ENCODE measurements at places on chromosomes 11 and 22.

DNA sequence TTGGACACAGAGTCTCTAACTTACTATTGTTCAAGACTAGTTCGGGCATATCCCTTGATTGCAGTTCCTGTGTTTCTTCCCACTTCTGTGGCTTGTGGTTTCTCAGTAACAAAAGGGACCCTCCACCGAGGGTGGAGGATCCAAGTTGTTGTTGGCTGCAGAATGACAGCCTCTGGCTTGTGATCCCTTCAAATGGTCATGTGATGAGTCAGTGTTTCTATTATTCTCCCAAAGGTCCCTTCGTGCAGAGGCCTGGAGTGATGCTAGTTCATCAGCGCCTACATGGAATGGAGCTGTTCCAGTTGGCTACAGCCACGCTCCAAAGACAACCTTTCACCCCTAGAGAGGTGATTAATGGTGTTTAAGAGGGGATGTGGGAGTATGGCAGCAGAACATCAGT, 2.6 kb upstream of the VWCE start:
- DNase-seq, result peak; percentile 72

- no peak for DNase-seq
These were observed 18.9 kb downstream of the SNAP29 start for GRCh38 chr22:20877715-20878114.

DNA sequence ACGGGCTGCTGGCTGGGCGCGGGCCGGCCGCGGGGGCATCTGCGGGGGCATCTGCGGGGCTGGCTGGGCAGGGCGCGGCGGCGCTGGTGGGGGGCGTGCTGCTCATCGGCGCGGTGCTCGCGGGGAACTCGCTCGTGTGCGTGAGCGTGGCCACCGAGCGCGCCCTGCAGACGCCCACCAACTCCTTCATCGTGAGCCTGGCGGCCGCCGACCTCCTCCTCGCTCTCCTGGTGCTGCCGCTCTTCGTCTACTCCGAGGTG, 194 bp downstream of the DRD4 start:
- DNase-seq, result no peak

DNA sequence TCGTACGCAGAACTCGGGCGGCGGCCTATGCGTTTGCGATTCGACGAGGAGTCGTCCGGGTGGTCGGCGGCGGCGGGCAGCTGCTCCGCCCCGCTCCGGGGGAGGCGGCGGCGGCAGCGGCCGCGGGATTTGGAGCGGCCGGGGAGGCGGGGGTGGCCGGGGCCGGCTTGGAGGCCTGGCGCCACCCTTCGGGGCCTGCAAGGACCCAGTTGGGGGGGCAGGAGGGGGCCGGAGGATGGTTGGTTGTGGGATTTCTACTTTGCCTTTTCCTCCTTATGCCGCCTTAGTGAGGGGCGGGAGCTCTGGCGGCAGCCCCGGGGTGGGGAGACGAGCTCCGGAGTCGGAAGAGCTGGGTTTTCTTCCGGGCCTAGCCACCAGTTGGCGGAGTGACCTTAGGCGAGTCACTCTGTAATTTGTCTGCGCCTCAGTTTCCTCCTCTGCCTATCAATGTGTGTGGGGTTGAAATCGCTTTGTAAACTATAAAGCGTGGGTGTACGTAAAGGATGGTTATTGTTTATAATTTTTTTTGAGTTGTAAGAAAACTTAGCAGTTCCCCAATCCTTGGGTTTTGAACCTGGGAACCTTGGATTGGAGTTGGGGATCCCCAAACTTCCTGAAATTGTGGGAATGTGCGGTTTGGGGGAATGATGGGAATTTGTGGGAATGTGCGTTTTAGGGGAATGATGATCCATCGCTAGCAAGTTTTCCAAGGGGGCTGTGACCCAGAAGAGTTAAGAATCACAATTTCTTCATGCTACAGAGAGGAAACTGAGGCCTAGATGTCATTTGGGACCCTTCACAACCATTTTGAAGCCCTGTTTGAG, 679 bp downstream of the TUG1 start:
- DNase-seq, result no peak

DNA sequence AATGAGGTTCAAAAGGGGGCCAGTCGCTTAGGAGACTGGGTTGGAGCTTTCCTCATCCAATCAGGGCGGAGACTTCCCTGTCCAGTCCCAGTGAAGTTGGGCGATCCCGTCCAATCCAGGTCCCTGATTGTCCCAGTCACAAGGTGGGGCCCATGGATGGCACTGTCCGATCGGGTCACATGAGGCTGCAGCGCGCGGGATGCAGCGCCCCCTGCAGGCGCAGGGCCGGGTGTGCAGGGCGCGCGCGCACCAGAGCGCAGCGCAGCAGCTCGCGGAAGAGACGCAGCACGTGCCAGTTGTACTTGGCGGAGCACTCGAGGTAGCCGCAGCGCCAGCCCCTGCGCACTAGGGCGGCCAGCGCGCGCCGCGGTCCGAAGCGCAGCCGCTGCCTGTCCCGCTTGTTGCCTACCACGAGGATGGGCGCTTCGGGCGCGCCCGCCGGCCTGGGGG, 2.3 kb downstream of the RASL10A start:
- peak; percentile 66 for DNase-seq

- DNase-seq, result no peak
These were observed 82.4 kb downstream of the MYEOV start for GRCh38 chr11:69376155-69377028.

DNA sequence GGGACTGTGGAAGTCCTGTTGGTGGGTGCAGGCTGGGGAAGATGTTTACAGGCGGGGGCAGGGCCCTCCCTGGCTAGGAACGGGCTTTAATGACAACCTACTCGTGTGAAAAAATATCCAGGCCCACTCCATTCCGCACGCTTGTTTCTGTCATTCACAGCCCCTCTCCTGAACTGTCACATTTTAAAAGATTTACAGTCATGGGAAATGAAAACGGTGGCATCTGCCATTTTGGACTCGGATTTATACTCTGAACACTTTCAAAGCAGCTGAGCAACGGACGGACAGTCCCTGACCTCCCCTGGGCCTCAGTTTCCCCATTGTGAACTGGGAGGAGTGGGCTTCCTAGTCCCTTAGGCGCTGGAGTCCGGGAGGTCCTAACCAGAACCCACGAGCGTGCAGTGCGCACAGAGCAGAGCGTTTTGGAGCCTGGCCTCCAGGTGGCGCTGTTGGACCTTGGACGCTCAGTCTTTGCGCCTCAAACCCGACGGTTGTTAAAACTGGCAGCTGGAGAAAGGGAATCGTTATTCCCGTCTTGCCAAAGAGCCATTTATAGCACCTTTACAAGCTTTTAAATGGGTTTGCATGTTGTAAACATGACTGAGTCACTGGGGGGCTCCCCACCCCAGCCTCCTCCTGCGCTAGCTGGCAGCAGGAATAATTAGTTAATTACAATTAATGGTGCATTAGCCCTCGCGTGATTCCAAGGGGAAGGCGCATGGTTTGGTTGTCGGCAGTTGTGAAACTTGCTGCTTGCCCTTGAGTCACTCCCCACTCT, 75.3 kb downstream of the FBLN1 start:
- DNase-seq, result peak; percentile 94

GRCh38 chr22:49548356-49549202, 279.1 kb downstream of the BRD1 start:
- no peak for DNase-seq

DNA sequence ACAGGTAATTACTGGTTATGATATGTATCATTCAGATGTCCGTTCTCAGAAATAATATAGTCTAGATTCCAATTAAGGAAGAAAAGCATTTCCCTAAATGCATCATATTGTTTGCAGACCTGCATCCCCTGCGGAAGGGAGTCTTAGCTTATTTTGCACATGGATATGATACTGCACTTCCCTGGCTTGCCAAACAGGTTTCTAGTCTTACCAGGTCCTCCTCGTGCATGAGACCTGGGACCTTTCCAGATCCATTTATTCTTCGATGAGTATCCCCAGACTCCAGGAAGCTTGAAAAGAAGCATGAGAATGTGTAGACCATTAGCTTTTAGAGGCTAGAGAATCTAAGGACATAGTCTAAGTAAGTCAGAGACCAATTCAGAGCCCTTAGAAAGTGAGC, 30.6 kb downstream of the CYB5R2 start:
- DNase-seq, result no peak

DNA sequence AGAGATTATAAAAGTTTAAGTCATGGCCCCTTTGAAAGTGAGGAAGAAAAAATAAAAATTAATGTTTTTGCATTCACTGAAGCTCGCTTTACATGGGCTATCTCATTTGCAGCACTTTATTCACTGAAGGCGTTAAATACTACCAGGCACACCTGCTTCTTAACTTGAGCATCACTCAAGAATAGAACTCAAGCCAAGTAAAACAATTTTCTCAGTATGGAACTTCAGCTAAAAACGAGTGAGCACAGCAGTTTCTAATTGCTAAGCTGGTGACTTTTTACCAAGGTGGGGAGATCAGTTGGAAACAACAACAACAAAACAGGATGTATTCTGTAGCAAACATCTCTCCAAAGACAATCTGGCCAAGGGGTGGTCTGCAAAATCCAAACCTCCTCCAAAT, 405.6 kb downstream of the RAB38 start:
- DNase-seq, result no peak

GRCh38 chr22:30591191-30591587, 521 bp downstream of the PES1 start:
- DNase-seq, result no peak

DNA sequence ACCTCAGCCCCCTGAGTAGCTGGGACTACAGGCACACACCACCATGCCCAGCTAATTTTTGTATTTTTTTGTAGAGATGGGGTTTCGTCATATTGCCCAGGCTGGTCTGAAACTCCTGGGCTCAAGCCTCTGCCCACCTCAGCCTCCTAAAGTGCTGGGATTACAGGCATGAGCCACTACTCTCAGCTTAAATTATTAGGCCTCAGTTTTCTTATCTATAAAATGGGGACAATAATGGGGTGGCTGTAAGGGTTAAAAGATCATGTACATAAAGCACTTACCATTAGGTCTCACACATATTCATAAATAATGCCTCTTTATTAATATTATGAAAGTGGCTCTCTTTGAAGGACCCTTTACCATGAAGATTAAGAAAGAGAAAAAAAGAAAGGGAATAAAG, 31.5 kb upstream of the CKAP5 start:
- DNase-seq, result no peak

DNA sequence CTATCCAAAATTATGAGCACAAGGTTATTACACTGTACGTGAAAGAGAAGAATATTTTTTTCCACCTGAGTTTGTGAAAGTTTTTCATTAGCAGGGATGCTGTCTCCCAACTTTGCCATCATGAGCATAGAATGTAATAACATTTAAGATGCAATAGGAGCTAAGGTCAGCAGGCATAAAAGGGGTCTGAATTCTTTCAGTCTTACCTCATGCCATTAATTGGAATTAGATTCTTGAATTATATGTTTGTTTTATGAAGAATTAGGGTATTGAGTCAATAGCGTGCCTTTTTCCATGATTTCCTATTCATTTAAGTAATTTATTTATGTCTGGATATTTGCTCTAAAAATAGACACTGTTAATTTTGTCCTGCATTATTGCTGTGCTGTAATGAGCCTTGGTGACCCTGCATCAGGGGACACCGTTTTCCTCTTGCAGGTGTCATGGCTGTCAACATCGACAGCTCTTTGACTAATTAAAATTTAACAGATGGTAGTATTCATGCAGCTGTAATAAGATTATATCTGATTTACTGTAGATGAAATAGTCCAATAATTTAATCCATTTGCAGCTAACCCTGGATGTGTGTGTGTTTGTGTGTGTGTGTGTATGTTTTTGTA, 637.5 kb downstream of the NELL1 start:
- no peak for DNase-seq

GRCh38 chr22:47355776-47356510, 593.5 kb downstream of the TBC1D22A start:
- no peak for DNase-seq

DNA sequence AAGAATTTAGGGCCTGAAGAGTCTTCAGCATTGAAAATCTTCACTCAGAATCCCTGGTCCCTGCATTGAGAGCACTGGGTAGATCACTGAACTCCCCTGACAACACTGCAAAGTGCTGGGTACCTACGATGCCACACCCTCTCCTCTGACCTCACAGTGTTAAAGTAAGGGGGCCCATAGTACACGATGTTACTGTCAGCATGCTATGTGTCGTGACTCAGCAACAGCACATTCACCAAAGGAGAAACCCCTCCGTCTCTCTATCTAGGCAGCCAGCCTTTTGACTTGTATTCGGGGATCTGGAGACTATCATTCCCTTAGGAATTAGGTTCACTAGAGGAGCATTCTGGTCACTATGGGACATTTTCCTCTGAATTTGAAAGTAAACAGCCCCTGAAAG, 67.4 kb upstream of the PITPNB start:
- DNase-seq, result no peak

GRCh38 chr11:104917271-104918112, 19.2 kb upstream of the CASP12 start:
- DNase-seq, result no peak

GRCh38 chr11:21481255-21481654, 711.6 kb upstream of the ANO5 start:
- no peak for DNase-seq

GRCh38 chr11:93536101-93536861, 6.9 kb downstream of the SMCO4 start:
- no peak for DNase-seq

DNA sequence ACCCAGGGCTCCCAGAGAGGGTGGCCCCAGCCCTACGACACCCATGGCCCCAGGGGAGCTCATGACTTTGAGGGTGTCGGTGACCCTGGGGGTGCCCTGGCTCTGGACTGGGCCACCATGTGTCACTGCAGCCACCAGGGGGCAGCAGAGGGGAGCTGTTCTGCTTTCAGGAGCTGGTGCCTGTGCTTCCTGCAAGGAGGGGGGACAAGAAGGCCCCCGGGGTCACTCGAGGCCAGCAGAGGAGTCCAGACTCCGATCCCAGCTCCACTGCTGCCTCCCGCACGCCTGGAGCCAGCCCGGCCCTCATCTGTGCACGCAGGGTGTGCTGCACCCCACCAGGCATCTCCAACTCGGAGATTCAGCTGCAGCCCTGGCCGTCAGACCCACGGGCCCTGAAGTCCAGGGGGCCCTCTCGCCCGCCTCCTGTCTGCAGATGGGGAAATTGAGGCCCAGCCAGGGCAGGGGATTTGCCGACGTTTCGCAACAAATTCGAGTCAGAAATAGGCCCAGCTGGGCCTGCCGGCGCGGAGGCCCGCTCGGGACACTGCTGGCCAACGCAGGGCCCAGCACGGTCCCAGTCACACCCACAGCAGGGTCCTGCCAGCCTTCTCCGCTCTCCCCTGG, 29.5 kb upstream of the WNT7B start:
- peak; percentile 96 for DNase-seq

- DNase-seq, result no peak
These were observed 18.8 kb downstream of the GRAMD1B start for GRCh38 chr11:123448823-123449222.

DNA sequence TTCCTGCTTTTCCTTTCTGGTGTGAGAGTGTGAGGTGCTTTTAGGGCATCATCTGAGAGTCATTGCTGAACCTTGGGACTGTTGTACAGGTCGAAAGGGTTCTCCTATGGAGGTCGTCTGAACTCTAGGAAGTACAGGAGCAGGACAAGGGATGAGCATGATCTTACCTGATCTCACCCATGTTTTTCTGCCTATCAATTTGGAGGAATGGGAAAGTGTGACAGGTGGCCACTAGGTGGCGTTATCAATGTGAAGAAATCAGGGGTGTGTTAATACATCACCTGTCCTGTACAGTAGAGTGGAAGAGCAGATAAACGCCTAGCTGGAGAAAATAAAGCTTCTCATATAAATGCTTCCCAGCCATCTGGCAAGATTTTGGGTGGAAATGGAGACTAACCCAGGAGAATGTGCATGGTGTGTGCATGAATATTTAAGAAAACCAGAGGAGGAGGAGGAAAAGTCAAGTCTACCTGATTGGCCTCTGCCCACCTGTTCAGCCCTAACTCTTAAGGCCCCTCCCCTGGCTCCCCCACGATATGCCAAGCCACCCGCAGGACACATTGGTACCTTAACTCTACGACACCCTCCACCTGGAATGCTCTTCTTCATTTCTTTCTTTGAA, 72.0 kb upstream of the NARS2 start:
- peak; percentile 62 for DNase-seq

- DNase-seq, result peak; percentile 72
These were observed 10.1 kb downstream of the SIDT2 start for GRCh38 chr11:117188620-117189081.

All from suppressor macrophage treated with lipopolysaccharide for 1 hour (primary cell).